ENCODE measurements at places on chromosomes 13 and 19.

GRCh38 chr13:76883236-76883635 lies 3.0 kb downstream of the KCTD12 start:
- no peak for DNase-seq

DNA sequence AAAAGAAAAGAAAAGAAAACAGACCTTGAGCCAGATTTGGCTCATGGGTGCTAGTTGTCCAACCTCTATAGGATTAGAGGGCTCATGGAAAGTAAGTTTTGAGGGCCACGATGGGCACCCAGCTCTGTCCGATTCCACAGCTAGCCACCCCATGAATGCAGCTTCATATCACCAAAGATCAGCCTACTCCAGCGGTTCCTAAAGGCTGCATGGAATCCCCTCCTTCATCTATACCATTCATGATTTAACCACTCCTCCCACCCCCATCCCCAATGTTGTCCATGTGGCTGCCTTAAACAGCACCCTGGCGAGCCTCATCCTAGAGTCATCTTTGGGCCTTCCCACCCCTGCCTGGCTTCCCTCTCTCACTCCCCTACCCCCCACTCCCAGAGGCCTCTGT lies 2.1 kb downstream of the MVB12A start:
- DNase-seq: no peak

DNA sequence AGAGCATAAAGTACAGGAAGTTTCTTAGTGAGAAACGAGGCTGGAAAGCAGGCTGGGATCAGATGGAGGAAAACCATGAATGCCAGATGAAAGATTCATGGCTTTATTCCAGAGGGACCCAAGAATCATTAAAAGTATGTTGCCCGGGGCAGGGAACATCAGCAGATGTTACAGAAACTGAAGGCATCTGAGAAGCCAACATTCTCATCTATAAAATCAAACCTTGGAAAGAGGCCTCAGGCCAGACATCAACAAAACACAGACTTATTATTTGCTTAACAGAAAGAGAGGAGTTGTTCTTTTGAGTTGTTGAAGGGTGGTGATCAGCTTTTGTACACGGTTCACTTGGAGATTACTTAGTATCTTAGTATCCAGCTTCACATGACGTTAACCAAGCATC lies 543.6 kb downstream of the RFC3 start:
- DNase-seq: no peak

- DNase-seq: no peak
These were observed 48.9 kb upstream of the CLDN10 start for GRCh38 chr13:95503662-95504061.

- no peak for DNase-seq
These were observed 67.3 kb downstream of the FOXO1 start for GRCh38 chr13:40599124-40599523.

DNA sequence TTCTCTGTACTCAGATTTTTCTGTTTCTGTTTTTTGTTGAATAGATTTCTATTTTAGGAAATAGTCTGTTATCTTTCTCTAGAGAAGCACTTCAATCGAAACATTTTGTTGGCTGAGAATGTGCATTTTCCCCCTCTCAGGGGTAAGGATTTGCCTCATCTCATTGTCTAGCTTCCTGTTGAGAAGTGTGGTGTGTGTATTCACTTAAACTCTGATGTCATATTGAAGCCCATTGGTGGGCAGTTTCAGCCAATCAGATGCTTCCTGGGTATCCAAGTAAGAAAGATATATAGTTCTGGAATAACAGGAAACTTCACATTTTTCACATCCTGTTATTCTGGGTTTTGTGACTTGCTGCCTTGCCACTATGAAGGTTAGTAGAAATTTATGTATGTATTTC lies 87.6 kb downstream of the ARHGEF7 start:
- no peak for DNase-seq

DNA sequence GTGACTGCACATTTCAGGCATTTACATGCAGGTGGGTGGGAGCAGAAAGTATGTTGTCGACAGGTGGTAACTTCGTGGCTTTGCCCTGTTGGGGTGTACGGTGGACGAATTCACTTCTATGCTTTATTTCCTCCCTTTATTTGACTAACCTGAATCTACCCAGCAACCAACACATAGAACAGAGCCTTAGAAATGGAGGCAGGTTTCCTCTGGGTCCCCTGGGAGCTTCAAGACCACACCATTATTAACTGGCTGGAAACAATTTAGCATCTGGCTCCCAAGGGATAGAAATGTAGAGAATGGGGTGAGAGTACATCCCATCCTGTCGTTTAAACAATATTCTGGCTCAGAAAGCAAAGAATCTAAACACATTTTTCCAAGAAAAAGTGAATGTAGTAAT lies 244.4 kb downstream of the DLEU7 start:
- DNase-seq: no peak

DNA sequence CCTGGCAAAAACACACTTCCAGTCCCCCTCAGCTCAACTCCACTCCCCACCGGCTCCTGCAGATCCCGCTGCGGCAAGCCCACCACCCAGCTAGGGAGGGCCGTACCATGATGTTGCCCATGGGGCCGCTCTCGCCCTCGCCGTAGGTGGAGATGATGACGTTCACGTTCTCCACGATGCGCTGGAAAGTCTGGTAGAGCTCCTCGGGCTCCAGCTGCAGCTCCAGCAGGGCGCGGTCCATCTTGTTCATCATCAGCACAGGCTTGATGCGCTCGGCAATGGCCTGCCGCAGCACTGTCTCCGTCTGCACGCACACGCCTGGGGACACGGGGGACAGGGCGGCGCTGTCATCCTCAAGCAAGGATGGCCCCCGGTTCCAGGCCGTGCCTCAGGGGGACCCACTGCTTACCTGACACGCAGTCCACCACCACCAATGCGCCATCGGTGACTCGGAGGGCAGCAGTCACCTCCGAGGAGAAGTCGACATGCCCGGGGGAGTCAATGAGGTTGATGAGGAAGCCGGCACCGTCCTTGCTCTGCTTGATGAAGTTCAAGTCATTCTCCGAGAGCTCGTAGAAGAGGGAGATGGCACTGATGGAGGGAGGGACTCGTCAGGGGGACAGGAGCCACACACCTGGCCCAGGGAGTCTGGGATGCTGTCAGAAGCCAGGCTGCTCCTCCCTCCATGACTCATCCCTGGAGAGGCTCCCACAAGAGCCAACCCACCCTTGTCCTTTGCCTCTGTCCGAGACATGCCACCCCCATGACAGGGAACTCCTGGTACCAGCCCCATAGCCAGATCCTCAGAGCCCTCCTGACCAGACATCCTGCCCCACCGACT lies 2.3 kb downstream of the EEF2 start:
- DNase-seq: no peak

- no peak for DNase-seq
These were observed 1065.1 kb upstream of the SPRY2 start for GRCh38 chr13:81406022-81406421.

GRCh38 chr19:22935151-22935550 lies 67.8 kb downstream of the ZNF728 start:
- DNase-seq: no peak

GRCh38 chr13:21458451-21458812 lies 671 bp downstream of the ZDHHC20 start:
- peak; percentile 42 for DNase-seq

GRCh38 chr13:30753030-30753616 lies 17.8 kb downstream of the ALOX5AP start:
- no peak for DNase-seq

DNA sequence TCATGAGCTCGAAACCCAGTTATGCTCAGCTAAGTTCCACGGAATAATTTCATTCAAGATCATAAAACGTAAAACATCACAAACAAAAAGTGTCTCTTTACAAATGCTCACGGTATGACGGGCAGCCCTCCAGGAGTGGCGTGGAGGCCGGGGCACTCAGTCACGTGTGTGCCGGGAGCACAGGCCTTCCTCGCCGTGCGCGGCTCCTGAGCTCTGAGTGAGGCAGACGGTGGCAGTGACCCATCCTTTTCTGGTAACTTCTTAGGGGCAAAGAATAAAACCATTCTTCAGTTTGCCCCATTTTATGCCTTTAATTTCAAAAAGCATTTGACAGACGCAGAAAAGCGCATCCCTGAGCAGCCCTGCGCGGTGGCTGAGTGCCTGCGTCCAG lies 72.8 kb downstream of the ATP11A start:
- no peak for DNase-seq

DNA sequence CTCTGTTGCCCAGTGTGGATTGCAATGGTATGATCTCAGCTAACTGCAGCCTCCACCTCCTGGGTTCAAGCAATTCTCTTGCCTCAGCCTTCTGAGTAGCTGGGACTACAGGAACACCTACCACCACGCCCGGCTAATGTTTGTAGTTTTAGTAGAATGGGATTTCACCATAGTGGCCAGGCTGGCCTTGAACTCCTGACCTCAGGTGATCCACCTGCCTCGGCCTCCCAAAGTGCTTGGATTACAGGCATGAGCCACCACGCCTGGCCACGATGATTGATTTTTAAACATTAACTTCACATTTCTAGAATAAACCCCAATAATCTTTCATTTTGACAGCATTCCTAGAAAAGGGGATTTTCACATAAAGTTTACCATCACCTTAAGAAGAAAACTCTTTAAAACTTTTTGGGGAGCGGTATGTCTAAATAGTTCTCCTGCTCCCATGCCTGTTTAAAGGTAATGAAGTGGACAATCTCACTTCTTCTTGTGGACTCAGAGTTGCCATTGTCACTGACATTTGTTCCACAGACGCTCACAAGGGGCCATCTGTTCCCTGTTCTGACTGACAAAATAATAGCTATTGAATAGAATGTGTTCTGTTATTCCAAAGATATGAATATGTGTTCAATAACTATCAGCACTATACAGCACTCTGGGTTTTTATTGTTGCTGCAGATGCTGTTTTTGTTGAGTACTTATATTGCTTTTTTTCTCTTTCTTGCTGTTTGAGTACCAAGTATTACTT lies 66.1 kb upstream of the C1QTNF9B start:
- DNase-seq: no peak
